ENCODE measurements at places on chromosomes 2 and 18. TPM values are rescaled to one million over a fixed set of nuclear protein-coding genes. Genes with fewer than 3 reads are reported as not detected.

Gene TYMS
- 35.7 TPM for total RNA-seq

Gene RNPEPL1
- 64.0 TPM for total RNA-seq

Gene C1QL2
- total RNA-seq = not detected

Gene TGOLN2
- 94.8 TPM for total RNA-seq

Gene CRYGD
- not detected for total RNA-seq

Gene CYP27C1
- 24.9 TPM for total RNA-seq

Gene OTX1
- not detected for total RNA-seq

Gene TCF23
- total RNA-seq = not detected

Gene MSH6
- total RNA-seq = 55.8 TPM

Gene IL1F10
- not detected for total RNA-seq
